ENCODE measurements at places on chromosomes 3 and 15.

DNA sequence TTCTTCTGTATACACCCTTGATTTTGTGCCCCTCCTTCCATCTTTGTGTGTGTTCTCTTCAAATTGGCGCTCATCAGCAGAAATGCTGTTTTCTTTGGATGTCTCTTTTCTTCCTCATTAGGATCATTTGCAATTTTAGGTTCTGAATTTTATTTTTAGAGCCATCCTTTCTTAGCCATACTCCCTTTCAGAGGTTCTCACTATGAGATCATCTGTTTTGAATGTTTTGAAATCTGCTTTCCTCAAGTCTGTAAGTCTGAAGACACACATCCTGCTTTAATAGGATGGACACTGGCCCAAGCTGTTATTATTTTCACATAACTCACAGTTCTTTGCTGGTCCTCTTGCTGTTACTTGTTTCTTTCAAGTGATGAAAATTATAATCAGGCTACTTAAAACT lies 124.8 kb downstream of the BDH1 start:
- DNase-seq, result no peak

GRCh38 chr3:73451301-73451944 lies 173.3 kb downstream of the PDZRN3 start:
- peak; percentile 44 for DNase-seq

- no peak for DNase-seq
Observed at GRCh38 chr3:45599424-45599886, 4.9 kb downstream of the LIMD1 start.

DNA sequence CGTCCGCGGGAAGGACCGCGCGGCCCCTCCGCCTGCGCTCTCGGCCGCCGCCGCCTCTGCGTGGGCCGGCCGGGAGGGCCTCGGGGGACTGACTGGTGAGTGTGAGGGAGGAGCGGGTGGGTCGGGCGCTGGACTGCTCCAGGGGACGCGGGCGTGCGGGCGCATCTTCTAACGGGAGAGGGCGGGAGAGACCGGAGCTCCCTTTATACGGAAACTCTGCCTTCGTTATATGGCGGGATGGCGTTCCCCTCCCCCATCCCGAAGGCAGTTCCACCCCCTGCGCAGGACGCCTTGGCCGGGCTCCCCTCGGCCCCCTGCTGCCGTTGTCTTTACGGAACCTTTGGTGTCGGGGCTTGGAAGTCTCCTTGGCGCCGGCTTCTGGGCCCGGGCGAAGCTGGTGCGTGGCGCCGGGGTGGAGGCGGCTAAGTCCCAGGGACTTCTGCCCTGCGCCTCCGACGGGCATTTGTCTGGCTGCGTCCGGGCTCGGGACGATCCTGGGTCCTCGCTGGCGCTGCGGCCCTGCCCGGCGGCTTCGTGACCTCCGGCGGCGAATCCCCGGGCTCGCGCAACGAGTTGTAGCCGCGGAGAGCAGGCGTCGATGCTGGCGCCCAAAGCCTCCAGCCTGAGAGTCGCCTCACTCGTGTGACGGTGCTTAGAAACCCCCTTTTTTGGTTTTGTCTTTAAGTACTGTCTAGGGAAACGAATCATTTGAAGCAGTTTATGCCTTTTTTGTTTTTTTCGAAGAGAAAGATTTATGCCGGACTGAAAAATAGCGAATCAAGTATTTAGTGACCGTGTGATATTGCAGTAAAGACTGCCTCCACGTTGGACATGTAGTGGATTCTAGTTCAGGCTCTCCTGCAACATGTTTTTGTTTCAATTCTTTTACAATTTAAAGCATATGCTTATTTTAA lies 623 bp downstream of the ZNF639 start:
- peak; percentile 71 for DNase-seq

GRCh38 chr3:94121161-94121560 lies 58.3 kb downstream of the NSUN3 start:
- DNase-seq, result no peak

GRCh38 chr3:73107676-73108187 lies 46.3 kb downstream of the EBLN2 start:
- DNase-seq, result no peak

- no peak for DNase-seq
Observed at GRCh38 chr3:97009427-97010019, 195.1 kb downstream of the EPHA6 start.

DNA sequence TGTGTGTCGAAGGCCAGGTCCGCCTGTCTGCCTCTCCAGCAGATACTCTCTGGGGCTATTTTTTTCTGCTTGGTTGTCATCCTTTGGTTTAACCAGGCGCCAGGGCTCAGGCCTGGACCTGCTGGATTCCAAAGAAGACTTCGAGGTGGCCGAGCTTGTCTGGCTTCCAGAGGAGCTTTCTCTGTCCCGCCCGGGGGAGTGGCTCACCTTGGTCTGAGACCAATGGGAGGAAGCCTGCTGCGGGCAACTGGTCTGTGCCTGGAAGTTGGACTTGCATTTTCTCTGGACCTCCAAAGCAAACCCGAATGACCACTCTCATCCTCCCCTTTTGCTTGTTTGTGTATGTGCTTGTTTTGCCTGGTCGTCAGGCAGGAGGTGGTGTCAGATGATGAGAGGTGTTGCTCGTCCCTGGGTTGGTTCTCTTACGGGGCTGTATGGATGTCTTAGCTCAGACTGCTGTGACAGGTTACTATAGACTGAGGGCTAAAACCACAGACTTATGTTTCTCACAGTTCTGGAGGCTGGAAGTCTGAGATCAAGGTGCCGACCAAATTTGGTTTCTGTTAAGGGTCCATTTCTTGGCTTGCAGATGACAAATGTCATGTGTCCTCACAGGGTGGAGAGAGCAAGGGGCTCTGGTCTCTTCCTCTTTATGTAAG lies 19.3 kb downstream of the IGF1R start:
- no peak for DNase-seq

DNA sequence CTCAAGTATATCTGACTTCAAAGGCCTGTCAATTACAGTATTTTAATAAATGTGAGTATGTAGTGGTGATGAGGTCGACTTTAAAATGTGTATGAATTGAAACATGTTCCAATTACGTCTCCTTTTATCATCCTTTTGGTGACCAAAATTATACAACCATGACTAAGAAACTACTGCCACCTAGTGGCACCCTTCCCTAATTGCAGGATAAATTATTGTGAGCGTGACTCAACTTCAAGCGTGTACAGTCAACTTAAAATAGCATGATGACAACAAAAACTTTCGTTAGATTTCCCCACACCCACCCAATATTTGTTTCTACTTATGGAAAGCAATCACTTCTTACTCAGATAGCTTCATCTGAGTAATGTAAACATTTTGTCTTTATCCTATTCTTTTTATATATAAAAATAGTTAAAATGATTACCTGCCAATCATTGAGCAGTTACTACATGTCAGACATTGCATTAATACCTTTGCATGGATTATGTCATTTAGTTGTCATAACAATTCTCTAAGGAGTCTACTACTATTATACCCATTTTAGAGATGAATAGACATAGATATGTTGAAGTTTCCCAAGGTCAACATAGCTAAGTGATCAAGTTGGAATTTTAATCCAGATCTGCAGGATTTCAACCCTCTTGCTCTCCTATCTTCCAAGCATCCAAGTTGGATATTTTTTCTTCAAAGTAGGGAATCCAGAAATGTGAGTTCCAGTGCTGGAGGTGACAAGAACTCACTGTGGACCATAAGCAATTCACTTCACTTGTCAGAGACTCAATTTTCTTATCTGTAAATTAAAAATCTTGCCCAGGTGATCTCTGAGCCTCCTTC lies 106.0 kb downstream of the MEX3B start:
- peak; percentile 61 for DNase-seq

DNA sequence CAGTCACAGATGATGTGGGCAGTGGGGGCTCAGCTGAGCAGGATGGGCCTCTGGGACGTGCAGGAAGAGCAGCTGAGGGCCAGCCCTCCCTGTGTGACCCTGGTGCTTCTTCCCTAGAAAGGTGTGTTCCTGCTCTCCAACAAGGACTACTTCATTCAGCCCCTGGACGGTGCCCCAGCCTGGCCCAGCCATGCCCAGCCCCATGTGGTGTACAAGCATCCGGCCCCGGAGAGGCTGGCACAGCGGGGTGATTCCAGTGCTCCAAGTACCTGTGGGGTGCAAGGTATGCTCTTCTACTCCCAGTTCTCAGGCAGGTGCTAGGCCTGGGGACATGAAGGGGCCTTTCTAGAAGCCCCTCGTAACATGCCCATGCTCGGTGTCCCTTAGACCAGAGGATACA lies 38.3 kb downstream of the SAXO2 start:
- DNase-seq, result no peak

DNA sequence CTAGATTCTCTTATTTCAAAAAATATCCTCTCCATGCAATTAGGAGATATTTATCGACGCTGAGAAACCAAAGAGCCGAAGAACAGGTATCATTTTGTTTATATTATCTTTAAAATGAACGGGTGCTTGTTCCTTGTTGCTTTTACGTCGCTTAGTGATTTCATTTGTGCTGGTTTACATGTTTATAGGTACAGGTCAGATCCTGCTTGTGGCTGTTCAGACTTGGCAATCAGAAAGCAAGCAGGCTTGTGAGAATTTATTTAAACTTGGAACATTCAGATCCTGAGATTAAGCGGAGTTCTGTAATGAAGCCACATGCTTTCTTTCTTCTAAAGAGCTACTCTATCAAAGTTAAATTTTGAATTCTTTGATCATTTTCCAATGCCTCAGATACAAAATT lies 43.0 kb upstream of the ATP2C1 start:
- peak; percentile 19 for DNase-seq

- DNase-seq, result no peak
Observed at GRCh38 chr3:170697131-170697530, 111.3 kb upstream of the SLC7A14 start.

DNA sequence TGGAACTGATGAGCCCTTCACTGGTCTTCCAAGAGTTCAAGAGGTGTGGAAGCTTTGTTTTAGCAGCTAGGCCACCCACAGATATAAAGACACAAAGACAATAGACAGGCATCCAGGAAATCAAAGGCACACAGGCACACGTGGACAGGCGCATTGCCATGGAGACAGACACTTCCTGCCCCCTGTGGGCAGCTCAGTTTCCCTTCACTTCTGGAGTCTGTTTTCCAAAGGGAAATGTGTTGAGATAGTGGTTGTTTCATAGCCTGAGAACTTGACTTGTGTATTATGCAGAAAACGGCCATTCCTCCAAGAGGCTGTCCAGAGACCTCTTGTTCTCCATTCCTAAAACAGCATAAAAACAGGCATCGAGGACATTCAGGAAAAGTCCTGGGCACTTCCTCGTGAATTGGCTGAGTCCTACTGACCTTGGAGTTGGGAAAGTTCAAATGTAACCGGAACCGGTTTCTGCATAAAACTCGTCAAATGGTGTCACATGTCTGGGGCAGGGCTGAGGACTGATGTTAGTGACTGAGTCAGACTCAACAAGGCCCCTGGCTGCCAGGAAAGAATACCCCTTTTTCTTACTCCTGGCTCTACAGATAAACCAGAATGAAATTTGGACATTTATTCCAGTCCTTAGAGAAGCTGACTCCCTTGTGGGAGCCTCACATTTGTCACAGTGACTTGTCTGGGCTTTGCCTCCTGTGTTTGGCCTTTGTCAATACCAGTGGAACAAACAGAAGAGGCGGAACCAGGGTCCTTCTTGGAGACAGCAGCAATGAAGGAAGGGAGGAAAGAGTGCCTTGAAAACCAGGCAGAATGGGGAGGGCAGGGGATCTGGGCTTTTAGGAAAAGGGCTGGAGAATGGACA lies 1.3 kb downstream of the ALPK3 start:
- DNase-seq, result no peak

DNA sequence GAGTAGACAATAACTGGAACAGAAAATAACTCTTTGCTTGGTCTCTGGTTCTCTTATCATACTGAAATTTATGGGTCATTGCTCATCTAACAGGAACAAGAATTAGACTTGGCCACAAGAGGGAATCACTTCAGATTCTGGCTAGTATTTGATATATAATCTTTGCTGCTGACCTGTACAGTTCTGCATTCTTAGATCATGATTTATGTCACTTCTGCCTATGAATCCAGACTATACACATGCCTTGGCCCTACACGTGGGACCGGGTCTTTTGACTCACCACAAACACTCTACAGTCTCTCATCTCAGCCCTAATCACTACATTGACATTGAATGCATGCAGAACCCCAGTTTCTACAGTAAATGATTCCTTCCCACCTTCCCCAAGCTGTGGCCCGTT lies 162.5 kb upstream of the SOX2 start:
- DNase-seq, result no peak
